CD4-positive, alpha-beta T cell treated with Interleukin-4 for 4 hours (primary cell): ENCODE measurements at places on chromosomes 1 and 21.

- no peak for DNase-seq
Measured at GRCh38 chr21:35764586-35764985, 295.7 kb downstream of the SETD4 start.

DNA sequence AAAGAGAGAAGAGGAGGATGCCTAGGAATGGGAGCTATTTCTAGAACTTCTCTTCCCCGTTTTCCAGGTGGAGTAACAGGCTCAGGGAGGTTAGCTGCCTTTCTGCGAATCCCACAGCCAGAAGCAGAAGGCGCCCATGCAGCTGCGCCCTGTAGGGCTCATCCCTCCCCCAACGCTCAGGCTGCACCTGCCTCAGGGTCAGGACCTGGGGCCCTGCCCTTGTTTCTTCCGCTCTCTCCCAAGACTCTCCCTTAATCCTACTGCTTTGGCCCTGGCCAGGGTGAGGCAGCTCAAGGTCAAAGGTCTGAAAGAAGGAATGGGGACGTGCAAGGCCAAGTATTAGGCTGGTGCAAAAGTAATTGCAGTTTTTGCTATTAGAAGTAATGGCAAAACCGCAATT is 30.5 kb upstream of the PADI2 start:
- no peak for DNase-seq

DNA sequence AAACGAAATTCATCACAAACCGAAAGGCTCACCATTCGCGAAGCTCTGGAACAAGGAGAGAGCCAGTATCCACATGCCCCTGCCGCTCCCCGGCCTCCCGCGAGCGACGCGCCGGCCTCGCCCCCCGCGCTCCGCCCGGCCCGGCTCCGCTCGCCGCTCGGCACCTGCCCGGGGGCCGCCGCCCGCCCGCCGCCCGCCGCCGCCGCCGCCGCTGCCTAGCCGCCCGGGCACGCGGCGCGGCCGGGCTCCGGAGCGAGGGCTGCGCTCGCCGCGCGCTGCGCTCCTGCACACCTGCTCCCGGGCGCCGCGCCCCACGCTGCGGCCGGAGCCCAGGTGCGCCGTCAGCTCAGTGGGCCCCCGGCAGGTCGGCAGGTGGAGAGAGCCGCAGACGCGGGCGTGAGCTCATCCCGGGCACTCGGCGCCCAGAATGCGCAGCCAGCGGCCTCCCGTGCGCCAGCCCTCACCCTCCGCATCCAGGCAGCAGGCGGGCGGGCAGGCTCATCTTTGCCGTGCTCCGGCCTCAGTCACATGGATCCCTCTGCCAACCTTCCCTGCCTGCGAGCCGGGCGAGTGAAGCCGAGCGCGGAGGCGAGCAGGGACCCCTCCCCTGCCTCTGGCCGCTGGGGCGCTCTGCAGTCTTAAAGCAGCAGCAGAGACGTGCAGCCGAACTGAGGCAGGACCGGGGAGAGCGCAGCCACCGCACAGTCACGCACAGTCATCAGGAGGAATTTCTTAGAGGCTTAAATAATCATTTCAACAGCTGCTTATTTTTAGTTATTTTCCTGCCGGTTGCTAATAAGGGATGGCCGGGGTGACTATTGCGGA is at the start of gene DSCAM:
Gene DSCAM (minus strand): TSS at position 572 of the 825 bp plus-strand sequence. CDS start 497 bp downstream, at position 75.
- DNase-seq: no peak

- DNase-seq: no peak
Measured at GRCh38 chr1:99173282-99173681, 91.0 kb upstream of the PLPPR4 start.

- DNase-seq: no peak
Measured at GRCh38 chr1:54819195-54819536, 18.0 kb upstream of the TTC22 start.

- no peak for DNase-seq
Measured at GRCh38 chr1:185627761-185628501, 106.3 kb upstream of the HMCN1 start.

DNA sequence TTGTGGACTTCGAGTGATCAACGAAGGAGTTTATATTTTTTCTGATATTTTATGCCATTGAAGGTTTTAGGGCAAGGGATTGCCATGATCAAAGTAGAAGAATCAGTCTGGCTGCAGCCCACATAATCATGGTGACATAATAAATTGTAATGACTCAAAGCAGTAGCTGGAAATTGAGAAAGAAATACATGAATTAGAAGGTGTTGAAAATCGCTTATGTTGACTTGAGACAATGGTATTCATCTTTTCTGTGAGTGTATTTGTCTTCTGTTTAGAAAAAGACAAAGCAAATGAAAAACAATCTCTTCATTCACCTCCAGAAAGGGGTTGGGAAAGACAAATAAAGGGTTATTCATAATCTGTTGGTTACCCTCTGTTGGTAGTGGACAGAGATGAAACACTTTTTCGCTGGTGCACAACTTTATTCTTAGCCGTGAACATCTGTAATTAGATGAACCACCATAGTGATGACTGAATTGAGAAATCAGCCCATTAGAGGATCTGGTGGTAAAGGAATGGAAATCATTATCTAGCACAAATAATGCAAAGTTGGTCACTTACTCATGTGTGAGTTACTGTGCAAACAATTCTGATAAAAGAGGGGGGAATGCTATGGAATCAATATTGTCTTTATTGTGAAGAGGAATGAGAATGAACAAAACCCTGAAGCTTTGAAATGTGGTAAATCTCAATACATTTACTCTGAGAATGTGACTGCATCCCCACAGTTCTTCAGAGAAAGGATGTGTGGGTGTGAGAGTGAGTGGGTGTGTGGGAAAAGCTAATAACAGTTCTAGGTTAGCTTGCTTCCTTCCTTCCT is 121.8 kb downstream of the NTNG1 start:
- DNase-seq: no peak

DNA sequence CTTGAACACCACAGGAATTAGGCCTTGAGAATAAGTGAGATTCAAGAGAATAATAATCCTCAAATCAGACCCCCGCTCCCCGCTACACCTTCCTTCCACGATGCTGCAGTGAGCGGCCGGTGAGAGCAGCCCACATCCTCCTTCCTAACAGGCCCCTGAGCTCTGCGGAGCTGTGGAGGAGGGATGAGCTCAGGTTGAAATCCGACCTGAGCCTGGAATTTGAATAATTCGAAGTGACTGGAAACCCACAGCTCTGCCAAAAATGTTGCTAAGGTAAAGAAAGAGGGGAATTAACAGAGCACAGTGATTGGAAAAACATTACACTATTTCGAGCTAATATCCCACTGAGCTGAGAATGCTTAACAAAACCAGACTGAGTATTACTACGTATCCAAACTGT is 90.0 kb downstream of the URB2 start:
- no peak for DNase-seq

DNA sequence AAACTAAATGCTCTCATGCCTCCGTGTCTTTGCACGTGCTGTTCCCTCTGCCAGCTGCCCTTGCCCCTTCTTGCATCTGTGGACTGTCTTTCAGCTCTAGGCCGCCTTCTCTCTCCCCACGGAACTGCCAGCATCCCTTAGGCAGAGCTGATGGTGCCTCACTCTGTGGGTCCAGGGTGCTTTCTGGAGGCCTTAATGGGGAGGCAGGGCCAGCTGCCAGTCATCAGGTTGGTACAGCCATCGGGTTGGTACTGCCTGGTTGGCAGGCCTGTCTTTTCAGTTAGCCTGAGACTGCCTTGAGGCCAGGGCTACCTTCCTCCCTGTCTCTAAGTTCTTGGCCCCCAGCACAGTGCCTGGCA is 61.4 kb upstream of the TARBP1 start:
- DNase-seq: no peak

GRCh38 chr1:57112148-57112547 is 146.3 kb upstream of the C8B start:
- no peak for DNase-seq

DNA sequence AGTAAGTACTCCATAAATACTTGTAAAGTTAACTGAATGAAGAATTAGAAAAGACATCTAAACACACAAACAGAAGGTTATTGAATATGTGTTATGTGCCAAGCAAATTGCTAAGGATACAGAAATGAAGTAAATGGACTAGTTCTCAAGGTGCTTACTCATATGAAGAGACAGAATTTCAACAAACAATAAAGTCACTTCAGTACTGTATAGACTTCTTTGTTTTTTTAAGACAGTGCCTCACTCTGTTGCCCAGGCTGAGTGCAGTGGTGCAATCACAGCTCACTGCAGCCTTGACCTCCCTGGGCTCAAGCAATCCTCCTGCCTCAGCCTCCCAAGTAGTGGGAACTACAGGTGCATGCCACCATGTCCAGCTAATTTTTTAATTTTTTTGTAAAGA is 57.3 kb downstream of the SERBP1 start:
- no peak for DNase-seq

DNA sequence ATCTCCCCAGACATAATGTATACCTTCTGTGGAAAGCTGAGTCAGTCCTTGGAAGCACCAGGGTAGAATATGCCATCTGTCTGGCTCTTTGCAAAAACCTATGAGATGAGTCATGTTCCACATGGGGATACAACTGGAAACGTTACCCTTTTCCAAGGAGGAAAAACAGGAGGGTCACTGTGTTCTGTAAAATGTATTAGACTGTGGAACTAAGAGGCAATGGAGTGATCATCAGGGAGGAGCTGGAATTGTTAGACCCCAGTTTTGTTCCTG is 16.1 kb upstream of the PSMD4 start:
- no peak for DNase-seq
